ENCODE measurements at places on chromosomes 11 and 22. TPM values are rescaled to one million over a fixed set of nuclear protein-coding genes. Genes with fewer than 3 reads are reported as not detected.

The NAA40 gene
- 32.5 TPM for total RNA-seq

The GRM5 gene
- not detected for total RNA-seq

DNA sequence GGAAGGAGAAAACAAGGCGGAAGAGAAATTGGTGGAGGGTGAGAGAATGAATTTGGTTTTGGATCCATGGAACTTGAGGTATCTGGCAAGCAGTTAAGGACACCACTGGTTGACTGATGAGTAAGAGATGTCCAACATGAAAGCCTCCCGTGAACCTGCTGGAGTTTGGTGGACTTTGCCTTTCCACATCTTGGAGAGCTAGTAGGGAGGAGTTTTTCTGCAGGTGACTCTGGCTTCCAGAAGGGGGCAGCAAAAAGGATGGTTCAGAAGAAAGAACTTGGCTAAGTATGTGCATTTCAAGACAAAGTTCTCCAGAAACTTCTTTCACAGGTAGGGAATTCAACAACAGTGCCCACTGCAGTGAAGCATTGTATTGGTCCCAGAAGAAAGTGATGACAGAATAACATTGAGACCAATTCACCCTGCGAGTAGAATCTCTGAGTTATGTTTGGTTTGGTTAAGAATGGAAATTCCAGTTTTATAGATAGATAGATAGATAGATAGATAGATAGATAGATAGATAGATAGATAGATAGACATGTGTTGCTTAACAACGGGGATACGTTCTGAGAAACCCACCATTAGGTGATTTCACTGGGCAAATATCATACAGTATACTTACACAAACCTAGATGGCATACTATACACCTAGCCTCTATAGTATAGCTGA lies 28.5 kb downstream of the DCDC1 start:
- no peak for DNase-seq

DNA sequence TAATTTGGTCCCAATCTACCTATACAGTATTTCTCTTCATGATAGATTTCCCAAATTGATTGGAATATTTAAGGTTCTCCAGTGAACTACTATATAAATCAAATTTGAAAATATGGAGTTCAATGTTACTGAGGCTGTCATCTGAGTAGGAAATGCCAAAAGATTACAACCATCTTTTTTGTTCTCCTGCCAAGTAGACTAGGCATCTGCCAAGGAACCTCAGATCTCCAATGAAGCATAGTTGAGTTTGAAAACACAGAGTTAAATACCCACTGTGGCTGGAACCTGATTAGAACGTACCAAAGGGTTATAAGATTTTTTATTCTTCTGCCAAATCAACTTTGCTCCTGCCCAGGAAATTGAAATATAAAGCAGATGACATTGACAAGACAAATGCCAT lies 330.9 kb downstream of the CNTN5 start:
- DNase-seq: no peak

The HBG1 gene
- total RNA-seq: not detected

The IRAG1 gene
- 19.8 TPM for total RNA-seq

DNA sequence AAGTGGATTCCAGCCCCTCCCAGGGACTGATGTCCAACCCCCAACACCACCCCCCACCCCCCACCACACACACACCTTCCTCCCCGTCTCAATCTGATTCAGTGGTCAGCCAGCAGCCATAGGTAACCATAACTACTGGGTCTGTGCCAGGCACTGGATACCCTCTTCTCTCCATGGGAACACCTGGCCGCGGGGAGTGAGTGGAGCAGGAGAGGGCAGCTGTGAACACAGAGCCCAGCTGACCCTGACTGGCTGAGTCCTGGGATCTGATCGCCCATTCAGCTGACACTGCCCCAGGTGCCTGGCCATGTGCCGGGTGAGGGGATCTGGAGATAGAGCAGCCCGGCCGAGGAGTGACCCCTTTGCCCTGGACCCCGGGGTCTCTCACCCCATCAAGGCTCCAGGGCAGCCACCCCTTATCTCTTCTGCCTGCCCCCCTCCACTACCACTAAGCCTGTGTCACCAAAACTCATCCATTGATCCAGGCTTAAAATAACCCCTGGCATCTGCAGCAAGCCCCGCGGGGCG lies 2.6 kb upstream of the SHISA8 start:
- DNase-seq: no peak

DNA sequence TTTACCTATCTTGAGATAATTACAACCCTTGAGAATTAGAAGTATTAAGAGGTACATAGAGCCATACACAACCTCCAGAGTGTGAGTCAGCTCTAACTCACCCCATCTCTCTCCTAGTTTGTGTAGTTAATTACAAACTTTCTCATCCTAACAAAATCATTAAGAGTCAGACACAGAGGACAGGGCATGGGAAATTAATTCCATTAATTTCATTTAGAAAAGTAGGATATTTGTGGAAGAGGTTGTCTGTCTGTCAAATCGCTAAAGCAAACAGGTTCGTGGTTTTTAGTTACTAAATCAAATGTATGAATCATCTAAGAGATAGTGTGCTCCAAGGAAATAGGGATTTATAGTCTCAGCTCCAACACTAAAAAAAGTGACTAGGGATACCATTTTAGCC lies 1261.4 kb upstream of the TENM4 start:
- DNase-seq: no peak

The ADM gene
- 235 TPM for total RNA-seq

GRCh38 chr11:12474871-12475270 lies 97.5 kb downstream of the PARVA start:
- no peak for DNase-seq

- DNase-seq: no peak
These were observed 7.0 kb downstream of the GRAMD4 start for GRCh38 chr22:46626911-46627805.

- DNase-seq: no peak
These were observed 25.6 kb downstream of the TRIM29 start for GRCh38 chr11:120112174-120112796.

All from transverse colon (tissue), 4 donors.